Sciatic nerve (tissue), 2 donors: ENCODE measurements at places on chromosomes 3 and 15.

- DNase-seq, result no peak
Measured at GRCh38 chr3:193768070-193768394, 175.0 kb downstream of the OPA1 start.

DNA sequence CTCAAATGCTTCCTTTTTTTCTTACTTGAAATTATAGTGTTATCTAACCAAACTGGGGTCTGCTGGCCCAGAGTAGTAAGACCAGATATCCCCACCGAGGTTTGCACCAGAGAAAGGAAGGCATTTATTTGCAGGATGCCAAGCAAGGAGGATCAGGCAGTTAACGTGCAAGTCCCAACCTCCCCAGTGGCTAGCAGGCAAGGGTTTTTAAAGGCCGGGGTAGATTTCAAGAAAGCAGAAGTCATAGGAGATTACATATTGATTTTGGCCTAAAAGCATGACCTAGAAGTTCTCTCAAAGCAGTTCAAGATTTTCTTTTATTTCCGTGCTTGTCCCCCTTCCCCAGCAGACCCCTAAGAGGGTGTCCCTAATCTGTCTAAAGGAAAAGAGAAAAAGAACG lies 32.8 kb upstream of the STRIT1 start:
- no peak for DNase-seq

GRCh38 chr15:56320861-56321260 lies 44.4 kb upstream of the TEX9 start:
- DNase-seq, result no peak

DNA sequence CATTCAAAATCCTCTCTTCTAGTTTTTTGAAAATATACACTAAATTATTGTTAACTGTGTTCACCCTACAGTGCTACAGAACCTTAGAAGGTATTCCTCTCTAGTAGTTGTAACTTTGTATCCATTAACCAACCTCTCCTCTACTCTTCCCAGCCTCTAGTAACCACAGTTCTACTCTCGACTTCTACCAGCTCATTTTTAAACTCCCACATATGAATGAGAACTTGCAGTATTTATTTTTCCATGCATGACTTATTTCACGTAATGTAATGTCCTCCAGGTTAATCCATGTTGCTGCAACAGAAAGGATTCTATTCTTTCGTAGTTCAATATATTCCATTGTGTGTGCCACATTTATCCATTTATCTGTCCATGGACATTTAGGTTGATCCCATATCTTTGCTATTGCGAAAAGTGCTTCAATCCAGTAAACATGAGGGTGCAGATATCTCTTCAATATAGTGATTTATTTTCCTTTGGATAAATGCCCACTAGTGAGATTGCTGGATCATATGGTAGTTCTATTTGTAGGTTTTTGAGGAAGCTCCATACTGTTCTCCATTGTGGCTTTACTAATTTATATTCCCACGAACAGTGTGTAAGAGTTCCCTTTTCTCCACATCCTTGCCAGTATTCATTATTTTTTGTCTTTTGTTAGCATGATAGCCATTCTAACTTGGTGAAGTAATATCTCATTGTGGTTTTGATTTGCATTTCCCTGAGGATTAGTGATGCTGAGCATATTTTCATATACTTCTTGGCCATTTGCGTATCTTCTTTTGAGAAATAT lies 113.7 kb upstream of the SMAD3 start:
- no peak for DNase-seq

- no peak for DNase-seq
Measured at GRCh38 chr3:159185443-159186050, 383.7 kb downstream of the MFSD1 start.

GRCh38 chr3:113602256-113602655 lies 69.9 kb downstream of the SIDT1 start:
- no peak for DNase-seq

GRCh38 chr15:67937153-67937761 lies 97.4 kb upstream of the RNU6-1 start:
- DNase-seq, result no peak

GRCh38 chr3:157388976-157389375 lies 47.7 kb upstream of the PTX3 start:
- no peak for DNase-seq

DNA sequence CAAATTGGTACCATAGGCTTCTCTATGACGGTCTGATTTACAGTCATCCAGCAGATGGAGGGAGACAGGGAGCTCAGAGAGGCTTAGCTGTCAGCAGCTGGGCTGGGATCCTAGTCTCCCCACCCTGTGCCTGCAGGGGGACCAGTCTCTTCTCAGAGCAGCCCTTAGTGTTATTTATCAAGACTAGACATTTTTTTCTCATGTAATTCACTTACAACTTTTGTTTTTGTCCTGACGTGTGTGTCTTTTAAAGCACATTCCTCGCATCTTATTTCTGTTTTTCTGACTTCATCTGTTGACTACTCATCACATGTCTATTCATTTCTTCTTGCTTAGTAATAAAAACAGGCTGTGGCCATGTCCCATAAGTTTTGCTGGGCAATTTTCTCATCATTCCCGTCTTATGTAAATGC lies 116.1 kb downstream of the KLF13 start:
- no peak for DNase-seq

GRCh38 chr15:29889542-29890329 lies 67.5 kb upstream of the TJP1 start:
- no peak for DNase-seq

GRCh38 chr15:57085267-57085666 lies 166.8 kb downstream of the TCF12 start:
- DNase-seq, result no peak

GRCh38 chr3:189572249-189572648 lies 58.9 kb upstream of the TP63 start:
- DNase-seq, result no peak

- no peak for DNase-seq
Measured at GRCh38 chr15:36810656-36811449, 231.4 kb downstream of the CDIN1 start.

DNA sequence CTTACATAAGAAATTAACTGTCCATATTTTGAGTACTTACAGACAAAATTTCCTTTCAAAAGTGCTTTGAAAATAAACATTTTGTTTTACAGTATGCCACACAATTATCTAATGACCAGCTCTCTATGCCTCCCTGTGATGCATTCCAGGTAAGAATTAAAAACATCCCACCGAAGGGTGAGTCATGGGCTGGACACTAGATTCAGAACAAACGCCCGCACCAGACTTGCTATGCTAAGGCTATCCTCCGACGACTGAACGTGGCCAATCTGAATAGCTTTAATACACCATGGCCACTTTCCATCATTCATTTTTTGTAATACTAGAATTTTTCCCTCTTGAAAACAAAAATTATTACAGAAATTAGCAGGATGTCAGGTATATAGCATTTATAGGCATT lies 139.8 kb upstream of the TNIK start:
- DNase-seq, result no peak

DNA sequence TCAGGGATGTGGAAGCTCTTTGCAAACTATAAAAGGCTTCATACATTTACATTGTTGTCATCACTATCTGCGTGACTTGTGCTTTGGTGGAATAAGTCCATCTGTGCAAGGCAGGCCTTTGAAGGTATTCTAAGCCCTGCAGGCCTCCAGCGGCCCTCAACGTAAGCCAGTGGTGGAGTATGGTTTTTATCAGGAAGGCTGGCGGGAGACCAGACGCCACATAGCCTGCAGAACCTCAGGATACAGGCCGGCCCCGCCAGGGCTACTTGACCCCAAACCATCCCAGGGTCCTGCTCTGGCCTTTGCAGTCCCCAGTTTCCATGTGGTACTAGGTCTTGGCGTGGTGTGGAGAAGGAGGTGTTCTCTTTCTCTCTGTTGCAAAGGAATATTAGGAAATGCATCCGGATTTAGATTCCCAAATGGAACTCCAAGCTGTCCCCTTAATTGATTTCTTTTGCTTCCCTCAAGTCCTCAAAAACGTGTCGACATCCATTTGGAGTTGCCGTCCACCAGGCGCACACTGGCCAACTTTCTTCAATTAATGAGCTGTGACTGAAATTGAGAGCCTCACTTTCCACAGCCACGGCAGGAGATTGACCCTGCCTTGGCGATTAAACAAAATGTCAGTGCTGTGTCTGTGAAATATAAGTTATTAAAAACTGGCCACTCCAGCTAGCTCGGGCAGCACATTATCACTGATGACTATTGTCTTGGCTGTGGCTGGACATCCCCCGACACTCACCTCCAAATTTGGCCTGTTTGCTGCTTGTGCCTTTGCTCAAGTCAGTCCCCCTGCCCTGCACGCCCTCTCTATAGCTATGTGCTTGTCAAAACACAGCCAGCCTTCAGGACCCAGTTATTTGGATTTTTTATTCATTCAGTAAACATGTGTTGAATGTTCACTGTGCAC lies 239.8 kb upstream of the TLE3 start:
- peak; percentile 33 for DNase-seq

- DNase-seq, result no peak
Measured at GRCh38 chr3:11724615-11725339, 81.1 kb upstream of the VGLL4 start.

- DNase-seq, result no peak
Measured at GRCh38 chr3:185560676-185561075, 8.3 kb upstream of the LIPH start.

DNA sequence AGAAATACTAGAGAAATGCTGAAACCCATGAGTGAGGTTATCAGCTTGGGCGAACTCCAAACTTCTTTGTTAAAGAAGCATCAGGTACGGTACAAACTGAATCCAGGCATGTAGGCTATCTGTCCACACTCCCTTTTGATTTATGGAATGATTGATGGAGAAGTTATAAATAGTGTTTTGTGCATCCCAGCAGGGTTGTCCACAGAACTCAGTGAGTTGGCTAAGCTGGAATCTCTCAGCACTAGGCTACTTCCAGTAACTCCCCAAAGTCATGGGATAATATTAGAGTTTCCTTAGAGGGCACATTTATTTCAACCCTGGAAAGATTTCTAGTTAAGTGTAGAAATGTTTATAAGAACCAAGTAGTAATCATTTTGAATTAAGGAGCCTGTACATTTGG lies 186.2 kb upstream of the CRBN start:
- no peak for DNase-seq

- no peak for DNase-seq
Measured at GRCh38 chr3:18739099-18739433, 313.9 kb upstream of the SATB1 start.

DNA sequence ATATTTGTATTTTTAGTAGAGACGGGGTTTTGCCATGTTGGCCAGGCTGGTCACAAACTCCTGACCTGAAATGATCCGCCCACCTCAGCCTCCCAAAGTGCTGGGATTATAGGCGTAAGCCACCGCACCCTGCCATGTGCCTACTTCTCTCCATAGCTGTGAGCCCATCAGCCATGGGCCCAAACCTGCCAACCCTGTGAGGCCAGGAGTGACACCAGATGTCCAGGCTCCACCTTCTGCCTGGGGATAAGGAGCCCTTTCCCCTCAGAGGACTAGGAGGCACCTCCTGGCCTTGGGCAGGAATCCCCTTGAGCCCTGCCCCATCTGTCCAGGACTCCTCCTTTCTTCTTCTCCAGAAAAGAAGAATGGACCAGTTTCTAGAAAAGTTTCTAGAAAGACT lies 14.2 kb upstream of the RFT1 start:
- no peak for DNase-seq

DNA sequence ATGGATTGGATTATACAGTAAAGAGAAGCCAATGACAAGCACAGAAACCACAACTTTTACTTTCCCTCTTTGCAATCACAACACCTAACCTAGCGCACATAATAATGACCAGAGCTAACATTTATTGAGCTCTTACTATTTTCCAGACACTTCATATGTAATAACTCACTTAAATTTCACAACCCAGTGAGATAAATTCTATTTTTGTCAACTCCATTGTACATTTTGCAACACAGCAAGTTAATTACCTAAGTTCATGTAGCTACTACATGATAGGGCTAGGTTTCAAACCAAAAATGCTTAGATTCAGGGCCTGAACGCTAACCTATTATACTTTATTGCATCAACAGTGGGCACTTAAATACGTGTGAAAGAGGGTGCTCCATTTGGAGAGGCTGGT lies 89.5 kb downstream of the GADL1 start:
- no peak for DNase-seq

GRCh38 chr3:71041371-71041770 lies 542.2 kb downstream of the FOXP1 start:
- no peak for DNase-seq

DNA sequence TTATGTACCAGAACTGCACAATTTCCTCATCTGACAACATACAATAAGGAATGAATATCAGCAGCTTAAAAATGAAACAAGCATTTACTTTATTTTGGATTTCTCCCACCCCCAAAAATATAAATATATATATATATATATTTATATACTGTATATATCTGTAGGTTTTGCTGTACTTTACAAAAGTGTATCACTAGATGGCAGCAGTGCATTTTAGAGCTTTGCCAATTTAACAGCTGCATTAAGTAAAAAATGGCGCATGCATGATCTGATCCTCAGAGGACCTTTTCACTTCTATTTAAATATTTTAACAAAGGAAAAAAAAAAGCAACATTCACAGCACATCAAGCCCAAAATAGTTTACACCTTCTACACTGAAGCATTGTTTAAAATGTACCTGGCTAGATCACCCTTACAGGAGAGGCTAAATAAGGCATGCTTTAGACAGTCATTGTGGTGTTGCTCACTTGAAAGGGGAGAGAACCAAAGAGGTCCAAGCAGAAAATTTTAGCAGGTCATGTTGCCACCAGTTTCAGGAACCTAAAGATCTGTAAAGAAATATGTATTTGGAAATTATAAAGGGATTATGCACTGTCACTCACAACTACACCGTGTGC lies 72.6 kb downstream of the NPTN start:
- DNase-seq, result no peak

DNA sequence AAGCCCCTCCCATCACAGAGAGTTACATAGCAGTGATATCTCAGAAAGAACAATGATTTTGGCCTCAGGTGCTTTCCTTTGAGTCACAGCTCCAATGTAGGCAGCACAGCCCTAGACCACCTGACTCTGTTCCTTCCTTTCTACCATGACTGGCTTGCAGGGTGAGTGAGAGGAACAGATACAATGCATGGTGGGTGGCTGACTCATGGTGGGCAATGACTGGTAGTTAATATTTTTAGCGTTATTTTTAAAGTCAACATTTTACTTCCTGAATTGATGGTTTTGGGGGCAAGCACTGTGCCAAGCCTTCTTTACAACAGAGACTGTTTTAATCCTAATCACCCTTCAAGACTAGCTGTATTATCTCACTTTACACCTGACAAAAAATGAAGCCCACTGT lies 32.8 kb upstream of the ST3GAL6 start:
- DNase-seq, result no peak
